Stimulated activated CD4-positive, alpha-beta T cell treated with anti-CD3 and anti-CD28 coated beads, TNF-alpha, amount 100 ng/mL, for 1 hour (primary cell): ENCODE measurements at places on chromosomes 2 and 18.

DNA sequence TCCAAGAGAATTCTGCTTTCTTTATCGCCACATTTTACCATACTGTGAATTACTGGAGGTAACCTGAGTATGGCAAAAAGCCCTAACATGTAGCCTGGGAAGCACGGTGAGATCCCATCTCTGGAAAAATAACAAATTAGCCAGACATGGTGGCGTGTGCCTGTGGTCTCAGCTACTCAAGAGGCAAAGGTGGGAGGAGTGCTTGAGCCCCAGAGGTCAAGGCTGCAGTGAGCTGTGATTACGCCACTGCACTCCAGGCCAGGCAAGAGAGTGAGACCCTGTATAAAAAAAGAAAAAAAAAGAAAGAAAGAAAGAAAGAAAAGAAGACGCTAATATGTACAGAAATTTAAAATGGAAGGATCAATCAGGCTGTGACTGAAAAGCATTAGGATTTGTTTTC lies 57.7 kb upstream of the SESTD1 start:
- DNase-seq = no peak

DNA sequence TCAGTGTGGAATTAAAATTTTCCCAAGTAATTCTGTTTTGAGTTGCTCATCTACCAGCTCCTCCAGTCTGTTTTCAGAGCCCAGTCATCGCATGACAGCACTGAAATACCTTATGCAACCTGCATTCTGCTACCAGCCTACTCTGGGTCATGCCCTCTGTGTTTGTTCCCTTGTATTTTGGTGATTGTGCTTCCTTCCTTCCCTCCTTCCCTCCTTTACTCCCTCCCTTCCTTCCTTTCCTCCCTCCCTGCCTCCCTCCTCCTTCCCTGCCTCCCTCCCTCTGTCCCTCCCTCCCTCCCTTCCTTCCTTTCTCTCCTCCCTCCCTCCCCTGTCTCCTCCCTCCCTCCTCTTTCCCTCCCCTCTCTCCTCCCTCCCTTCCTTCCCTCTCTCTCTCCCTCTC lies 289.6 kb downstream of the CDH2 start:
- no peak for DNase-seq

DNA sequence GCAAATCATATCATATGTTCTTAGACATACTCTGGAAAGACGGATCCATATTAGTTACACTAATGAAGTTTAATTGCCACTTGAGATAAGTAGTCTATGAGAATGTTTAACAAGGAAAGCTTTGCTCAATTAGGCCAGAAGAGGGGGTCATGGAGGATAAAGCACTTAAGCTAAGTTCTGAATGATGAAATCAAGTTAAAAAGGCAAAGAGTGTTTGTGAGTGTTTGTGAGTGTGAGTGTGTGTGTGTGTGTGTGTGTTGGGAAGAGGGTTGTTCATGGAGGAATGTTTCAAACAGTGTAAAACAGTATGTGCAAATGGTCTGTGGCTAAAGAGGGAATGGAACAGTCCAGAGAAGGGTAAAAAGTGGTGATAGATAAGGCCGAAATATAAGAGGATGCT lies 360.9 kb downstream of the ERBB4 start:
- DNase-seq = no peak

DNA sequence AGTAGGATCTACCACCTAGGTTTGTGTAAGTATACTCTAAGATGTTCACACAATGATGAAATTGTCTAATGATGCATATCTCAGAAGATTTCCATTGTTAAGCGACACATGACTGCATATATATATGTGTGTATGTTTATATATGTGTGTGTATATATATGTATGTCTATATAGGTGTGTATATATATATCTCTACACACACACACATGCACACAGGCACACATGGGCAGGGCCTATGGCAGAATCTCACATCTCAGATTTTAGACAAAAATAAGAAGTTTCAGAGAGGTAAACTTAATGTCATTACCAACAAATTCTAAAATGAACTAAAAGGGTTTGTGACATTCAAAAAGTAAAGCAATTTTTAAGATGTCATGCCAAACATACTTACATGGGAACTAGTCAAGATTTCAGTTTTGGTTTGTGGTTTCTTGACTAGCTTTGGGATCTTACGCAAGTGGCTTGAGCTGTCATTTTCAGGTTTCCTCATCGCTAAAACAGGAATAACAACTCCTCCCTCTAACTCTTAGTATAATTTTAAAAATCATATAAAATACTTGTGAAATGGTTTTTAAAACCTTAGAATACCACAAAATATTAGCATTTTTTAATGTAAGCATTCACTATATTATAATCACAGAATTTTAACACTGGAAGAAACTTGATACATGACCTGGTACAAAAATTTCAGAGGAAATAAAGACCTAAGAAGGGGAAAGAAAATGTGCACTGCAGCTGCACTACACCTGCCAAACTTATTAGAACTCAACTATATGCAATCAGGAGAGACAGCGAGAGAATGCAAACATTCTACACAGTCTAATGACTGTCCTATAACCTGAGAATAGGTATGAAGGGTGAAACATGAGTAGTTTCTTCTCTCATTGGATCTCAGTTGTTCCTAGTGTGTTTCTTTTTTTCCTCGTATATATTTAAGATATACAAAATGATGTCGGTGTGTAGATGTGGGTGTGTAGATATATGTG lies 75.7 kb downstream of the TTC21B start:
- no peak for DNase-seq

GRCh38 chr2:46281939-46282338 lies 15.3 kb upstream of the EPAS1 start:
- no peak for DNase-seq

DNA sequence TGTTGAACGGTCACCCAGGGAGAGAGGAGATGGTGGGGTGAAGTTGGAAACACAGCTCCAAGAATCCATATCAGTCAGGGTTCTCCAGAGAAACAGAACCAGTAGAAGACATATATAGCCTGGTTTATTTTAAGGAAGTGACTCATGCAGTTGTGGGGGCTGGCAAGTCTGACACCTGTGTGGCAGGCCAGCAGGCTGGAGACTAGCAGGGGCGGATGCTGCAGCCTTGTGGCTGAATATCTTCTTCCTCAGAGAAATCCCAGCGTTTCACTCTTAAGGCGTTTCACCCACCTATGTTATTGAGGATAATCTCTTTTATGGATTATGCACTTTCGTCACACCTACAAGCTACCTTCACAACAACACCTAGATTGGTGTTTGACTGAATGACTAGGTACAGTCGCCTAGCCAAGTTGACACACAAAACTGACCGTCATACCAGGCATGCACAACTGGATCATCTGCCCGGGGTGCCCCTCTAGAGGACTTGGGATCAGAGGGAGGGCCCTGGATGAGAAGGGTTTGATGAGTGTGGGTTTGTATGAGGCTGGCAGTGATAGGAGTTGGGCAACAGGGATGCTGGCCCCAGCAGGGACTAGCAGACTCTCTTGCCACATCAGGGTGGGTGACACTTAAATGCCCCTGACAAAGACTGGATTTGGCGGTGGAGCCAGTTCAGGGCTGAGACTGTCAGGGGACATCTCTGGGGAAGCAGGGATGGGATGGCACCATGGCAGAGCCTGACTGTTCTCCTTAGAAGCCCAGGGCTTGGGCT lies 23.4 kb downstream of the MROH2A start:
- no peak for DNase-seq

DNA sequence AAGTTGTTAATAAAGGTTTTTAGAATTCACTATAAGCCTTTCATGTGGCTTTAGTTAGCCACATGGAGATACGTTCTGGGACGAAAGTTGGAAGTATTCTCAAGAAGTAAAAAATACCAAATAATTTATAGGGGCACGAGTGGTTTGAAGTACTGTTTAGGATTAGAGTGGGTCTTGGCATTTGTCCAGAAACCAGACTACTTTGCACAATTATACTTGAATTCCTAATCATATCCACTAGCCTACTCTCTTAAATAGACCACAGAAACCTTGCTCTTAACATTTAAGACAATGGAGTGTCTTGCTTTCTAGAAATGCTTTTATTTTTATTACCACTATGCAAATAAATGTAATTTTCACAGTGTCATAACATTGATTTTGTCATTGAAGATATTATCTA lies 44.6 kb downstream of the UBE2E3 start:
- DNase-seq = no peak

DNA sequence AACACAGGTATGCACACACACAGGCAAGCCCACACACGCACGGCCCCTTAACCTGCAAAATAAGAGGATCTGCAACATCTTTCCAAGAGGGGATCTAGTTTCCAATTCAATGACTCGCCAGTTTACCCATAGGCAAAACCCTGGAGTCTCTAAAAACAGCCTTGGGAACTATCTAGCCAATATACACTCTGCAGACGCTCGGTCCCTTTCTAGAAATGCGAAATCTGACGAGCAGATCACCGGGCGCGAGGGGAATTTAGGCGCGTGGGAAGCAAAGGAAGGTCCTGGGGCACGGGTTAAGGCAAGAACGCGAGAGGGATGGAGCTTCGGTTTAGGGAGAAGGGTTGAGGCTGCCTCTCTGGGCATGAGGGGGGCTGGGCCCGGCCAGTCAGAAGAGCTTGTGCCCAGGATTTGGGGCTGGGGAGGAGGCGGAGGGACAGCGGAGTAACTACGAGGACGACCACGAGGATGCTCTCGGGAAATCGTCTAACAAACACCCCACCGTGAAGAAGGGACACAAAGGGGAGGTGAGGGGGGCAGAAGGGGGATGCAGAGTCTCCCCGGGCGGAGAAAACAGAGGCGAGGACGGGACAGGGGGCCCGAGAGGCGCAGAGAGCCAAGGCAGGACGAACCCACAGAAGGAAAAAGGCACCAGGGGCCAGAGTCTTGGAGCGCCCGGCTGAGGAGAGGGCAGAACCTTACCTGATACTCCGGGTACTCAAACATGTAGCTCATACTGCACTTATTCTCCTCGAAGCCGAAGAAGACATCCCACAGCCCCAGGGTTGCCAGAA lies 542 bp downstream of the PGAP1 start:
- DNase-seq = no peak

GRCh38 chr2:122105171-122105876 lies 349.9 kb downstream of the TSN start:
- DNase-seq = no peak

GRCh38 chr2:106160786-106161261 lies 33.3 kb downstream of the UXS1 start:
- no peak for DNase-seq

- DNase-seq = no peak
These were observed 214.6 kb upstream of the DTNA start for GRCh38 chr18:34495506-34495905.

DNA sequence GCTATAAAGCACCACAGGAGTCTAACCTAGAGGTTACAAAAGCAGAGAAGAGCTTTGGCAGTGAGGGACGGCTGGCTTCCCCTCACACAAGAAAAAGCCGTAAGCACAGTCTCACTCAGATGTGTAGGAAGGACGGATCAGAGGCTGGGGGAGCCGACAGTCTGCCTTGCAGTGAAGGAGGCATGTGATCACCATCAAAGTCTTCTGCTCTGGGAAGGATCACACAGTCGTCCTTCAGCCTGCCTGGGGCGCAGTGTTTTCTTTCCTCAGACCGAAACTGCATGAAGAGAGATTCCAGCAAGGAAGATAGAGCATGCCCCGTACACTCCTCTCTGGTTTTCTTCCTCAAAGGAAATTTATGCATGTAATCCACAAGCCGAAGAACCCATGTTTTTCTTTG lies 24.1 kb downstream of the GATA6 start:
- no peak for DNase-seq

- no peak for DNase-seq
These were observed 1027.2 kb upstream of the ACVR2A start for GRCh38 chr2:146817613-146818012.
